ENCODE measurements at places on chromosomes 12 and 14.

GRCh38 chr14:106879241-106879640, 1352.9 kb downstream of the TMEM121 start:
- peak; percentile 85 for DNase-seq

- peak; percentile 33 for DNase-seq
Measured at GRCh38 chr12:90280564-90281058, 572.0 kb upstream of the ATP2B1 start.

DNA sequence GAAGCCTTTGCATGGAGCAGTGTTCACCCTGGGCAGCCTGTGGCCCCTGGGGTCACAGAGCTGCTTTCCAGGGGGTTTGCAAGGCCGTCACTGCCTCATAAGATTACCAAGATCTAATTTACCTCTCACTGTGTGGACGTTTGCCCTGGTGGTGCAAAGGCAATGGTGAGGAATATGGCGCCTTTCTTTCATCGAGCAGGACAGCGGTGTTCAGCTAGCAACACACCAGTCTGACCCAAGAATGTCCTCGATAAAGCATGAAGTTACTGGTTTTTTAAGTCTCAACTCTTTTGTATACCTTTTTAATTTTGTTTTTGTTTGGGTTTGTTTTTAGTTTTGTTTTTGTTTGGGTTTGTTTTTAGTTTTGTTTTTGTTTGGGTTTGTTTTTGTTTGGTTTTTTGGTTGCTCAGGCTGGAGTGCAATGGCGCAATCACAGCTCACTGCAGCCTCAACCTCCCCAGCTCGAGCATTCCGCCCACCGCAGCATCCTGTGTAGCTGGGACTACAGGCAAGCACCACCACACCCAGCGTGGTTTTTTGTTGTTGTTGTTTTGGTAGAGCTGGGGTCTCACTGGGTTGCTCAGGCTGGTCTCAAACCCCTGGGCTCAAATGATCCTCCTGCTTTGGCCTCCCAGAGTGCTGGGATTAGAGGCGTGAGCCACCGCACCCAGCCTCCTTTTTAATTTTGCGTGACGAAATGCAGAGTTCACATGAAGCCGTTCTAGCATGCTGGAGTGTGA, 57.9 kb downstream of the PPP2R5C start:
- DNase-seq, result peak; percentile 80

DNA sequence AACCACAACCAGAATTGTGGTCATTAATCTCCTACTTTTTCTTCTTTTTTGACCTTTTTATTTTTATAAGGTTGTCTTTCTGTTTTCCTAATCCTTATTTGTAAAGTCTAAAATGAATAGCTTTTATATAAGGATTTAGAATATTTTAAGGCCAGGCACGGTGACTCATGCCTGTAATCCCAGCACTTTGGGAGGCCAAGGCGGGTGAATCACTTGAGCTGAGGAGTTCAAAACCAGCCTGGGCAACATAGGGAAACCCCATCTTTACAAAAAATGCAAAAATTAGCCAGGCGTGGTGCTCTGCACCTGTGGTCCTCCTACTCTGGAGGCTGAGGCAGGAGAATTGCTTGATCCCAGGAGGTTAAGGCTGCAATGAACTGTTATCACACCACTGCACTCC, 55.1 kb downstream of the IFT81 start:
- DNase-seq, result peak; percentile 13

DNA sequence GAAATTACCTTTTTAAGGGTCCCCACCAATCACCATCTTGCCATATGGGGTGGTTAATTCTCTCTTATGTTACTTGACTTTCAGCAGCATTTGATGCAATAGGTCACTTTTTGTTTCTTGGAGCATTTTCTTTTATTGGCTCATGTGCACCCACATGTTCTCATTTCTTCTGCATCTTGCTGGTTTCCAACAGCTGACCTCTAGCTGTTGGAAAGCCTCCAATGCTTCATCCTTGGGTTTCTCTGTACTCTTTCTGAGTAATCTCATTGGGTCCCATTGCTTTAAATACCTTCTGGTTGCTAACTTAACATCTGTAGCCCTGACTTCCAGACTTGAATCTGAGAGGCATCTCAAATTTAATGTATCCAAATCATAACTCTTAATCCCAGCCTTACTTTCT, 116.8 kb downstream of the CRADD start:
- no peak for DNase-seq

- no peak for DNase-seq
Measured at GRCh38 chr12:109387425-109388166, 39.9 kb downstream of the MYO1H start.

- DNase-seq, result peak; percentile 29
Measured at GRCh38 chr12:123233505-123234308, 471 bp downstream of the MTRFR start.

DNA sequence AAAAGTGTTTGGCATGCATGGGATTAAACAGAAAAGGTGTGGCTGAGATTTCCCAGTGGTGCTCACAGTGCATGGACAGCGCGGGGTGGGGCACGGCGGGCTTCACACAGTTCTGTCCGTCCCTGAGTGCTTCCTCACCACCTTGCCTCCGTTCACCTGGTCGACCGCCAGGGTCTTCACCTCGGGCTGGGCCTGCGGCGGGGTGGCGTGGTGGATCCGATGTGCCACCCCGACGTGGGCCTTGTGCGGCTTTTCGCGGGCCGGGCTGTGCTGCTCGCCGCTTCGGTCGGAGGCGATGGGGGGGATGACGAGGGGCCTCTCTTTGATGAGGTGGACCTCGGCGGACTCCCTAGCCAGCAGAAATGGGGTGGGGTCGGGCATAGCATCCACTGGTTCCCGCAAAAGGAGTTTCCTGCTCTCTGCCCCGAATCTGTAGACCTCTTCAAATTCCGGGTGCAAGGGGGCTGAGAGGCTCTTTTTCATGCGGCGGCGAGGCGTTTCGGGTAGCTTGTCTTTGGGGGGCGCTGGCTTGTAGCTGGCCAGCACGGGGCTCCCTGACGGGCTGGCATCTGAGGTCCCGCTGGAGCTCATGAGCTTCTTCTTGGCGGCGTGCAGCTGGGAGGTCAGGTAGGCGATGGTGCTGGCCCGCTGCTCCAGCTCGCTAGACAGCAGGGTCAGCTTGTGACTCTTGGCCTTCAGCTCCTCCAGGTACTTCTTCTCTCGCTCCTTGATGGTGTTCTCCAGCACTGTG, 35.5 kb downstream of the CCDC92 start:
- peak; percentile 17 for DNase-seq

DNA sequence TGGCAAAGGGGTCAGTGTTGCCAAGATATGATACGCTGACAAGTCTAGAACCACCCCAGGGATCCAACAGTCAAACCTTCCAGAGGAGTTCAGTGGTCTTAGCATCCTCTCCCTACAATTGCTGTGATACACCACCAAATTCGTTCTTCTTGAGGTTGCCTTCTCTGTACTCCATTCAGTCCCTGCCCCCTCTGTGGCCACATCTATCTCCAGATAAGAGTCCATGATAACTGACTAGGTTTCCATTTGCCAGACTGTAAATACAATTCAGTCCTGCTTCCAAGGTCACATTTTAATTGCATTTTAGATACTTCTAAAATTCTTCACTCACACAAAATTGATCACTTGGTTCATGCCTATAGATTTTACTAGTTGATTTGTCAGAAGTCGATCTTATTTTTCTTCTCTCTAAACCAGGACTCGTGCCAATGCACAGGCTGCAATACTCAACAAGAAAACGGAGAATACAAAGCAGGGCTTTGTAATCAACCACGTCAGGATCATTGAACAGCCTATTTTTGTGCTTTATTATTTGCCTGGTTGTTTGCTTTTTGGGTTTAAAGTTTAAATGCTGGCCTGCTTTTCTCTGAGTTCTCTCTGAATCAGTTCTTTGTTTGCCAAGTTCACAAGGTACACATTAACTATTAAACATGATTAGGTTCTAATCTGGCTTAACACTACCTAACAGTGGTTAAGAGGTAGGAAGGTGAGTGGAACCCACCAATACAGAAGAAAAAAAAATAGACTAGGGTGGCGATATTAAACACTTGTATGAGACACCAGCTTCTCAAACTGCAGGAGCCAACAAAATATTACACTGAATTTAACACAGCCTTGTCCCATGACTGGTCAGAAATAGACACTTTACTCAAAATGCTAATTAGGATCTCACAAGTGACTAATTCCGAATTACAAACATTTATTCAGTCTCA, 5.3 kb upstream of the TSPAN8 start:
- DNase-seq, result no peak

DNA sequence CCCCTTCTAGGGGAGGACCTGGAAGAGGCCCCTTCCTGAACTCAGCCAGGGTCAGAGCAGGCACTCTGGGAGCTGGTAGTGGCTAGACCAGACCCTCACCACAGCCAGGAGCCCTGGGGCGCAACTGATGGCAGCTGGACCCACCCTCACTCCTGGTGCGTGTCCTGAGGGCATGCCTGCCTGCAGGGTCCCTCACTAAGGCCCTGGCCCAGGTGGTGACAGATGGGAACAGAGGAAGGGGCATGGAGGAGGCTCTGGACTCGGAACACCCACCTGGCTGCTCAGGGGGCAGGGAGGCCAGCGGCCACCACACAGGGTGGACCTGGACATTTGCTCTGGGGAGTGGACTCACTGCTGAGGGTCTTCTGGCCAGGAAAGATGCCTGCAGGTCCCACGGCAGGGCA, 342.2 kb upstream of the SFSWAP start:
- no peak for DNase-seq

DNA sequence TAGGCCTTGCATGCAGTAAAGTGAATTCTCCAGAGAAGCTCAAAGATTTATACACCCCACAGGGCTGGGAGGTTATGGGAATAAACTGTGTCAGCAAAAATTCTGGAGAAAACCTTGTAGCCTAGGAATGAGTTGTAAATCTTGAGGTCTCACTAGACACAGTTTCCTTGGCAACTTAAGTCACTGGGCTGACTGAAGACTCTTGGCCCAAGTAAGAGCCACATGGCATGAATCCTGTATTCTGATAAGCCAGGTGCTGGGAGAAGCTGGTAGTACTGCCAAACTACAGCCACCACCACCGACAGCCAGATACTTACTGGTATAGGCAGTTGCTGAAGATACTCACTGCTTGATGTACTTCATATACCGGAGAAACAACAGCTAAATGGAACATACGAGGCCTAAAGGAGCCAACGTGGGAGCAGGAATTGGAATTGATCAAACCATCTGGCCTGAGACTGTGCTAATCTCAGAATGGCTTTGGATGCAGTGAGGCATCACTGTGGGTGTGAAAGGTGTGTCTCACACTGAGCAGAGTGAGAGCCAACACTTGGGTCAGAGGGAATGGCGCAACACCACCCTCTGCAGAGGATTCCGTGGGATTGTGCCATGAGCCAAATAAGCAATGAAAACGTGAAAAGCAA, 102.8 kb upstream of the TMCC3 start:
- DNase-seq, result no peak

- no peak for DNase-seq
Measured at GRCh38 chr12:11015775-11016430, 6.5 kb downstream of the TAS2R19 start.

DNA sequence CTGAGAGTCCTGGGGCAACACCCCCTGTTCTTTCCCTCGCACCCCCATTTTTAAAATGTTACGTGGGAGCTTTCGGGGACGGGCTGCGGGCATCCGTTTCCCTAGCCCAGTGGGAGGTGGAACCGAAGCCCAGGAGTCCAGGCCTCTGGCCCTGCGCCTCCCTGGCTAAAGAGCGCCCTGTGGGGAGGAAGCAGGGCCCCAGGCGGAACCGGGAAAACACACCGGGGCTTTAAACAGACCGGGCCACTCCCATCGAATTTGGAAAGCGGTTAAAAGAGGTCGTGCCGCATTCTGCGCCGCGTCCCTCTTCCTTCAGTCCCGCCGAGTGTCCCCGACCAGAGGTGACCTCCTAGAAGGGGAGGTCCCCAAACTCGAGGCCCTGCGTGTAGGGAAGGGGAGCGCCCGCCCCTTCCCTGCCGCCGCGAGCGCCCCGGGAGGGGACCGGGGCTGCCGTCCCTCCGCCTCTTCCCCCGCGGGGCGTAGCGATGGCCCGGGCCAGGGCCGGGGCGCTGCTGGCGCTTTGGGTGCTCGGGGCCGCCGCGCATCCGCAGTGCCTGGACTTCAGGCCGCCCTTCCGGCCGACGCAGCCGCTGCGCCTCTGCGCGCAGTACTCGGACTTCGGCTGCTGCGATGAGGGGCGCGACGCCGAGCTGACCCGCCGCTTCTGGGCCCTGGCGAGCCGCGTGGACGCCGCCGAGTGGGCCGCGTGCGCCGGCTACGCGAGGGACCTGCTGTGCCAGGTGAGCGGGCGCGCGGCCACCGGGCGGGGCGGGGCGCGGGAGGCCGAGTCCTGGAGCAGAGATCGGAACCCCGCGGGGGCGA, at the start of gene HHIPL1:
HHIPL1 (plus strand) TSS at position 407 of the 822 bp plus-strand sequence; CDS start at position 486, 79 bp downstream.
- DNase-seq, result no peak

DNA sequence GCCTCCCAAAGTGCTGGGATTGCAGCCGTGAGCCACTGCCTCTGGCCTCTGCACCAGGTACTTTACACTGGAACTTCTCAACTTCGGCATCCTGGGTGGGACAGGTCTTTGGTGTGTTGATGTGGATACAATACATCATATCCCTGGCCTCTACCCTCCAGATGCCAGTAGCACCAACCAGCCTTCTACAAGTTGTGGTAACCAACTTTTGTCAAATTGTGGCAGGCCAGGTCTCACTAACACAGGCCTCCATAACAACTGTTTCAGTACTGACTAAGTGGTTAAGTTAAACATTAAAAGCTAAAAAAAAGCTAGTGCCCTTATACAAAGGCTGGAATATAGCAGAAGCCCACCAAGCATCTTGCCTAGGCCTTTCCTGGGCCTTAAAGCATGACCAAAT, 232.9 kb downstream of the PCNX1 start:
- DNase-seq, result no peak

- DNase-seq, result peak; percentile 48
Measured at GRCh38 chr12:132329036-132329719, at the start of gene GALNT9. Gene GALNT9 (minus strand): TSS chr12:132329589. CDS start chr12:132329203, 386 bp downstream.

DNA sequence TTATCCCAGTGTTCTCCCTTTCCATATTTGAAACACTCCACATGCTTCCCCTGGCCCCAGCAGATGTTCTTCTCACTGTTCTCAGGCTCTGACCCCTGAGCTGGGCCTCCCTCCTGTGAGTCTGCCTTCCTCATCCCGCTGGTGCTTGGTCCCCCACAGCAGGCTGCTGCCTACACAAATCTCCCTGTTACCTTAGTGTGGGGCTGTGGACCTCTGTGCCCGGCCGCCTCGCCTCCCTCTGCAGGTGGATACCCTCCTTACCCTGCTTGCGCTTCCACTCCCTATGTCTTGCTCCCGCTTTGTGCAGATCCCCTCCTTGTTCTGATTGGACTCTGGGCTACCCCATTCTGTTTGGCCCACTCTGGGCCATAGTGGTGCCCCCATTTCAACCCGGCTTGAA, 6.9 kb downstream of the DERA start:
- no peak for DNase-seq

GRCh38 chr12:562634-563033, 100.6 kb downstream of the NINJ2 start:
- peak; percentile 25 for DNase-seq

Measured in activated CD4-positive, alpha-beta T cell treated with anti-CD3 and anti-CD28 coated beads for 36 hours (primary cell).